ENCODE measurements at places on chromosomes 6 and 20. TPM values are rescaled to one million over a fixed set of nuclear protein-coding genes. Genes with fewer than 3 reads are reported as not detected.

BANF2 gene
- not detected for total RNA-seq

IL17F gene
- not detected for total RNA-seq

RSPH9 gene
- not detected for total RNA-seq

DNA sequence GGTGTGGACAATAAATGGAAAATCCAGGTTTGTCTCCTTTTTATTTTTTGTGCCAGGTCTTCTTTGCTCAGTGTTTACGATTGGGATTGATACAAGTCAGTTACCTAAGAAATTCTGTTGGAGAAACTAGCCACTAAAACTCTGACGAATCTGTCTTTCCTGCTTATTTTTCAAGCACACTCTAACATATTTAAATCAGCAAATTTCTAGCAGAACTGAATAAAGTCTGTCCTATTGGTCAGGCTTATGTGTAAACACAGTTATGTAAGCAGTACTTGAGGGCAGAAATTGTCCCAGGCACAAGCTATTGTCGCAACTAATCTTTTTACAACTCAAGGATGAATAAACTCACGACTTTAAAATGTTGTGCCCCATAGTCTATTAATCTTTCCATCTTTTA is 12.1 kb upstream of the EXOC2 start:
- no peak for DNase-seq

INSM1 gene
- total RNA-seq: not detected

GRCh38 chr6:140847262-140847645 is 1285.5 kb upstream of the GJE1 start:
- no peak for DNase-seq

ADGB gene
- not detected for total RNA-seq

Measured in OCI-LY7 (cell line).